ENCODE measurements at places on chromosomes 1 and 21.

GRCh38 chr1:208078752-208079151 is 165.4 kb downstream of the PLXNA2 start:
- no peak for DNase-seq

GRCh38 chr1:6599141-6599975 is 3.3 kb downstream of the KLHL21 start:
- peak; percentile 50 for DNase-seq

GRCh38 chr1:28591708-28592320 is at the start of gene RAB42:
Gene RAB42 (plus strand): TSS chr1:28592265. CDS start chr1:28592512, 247 bp downstream.
- DNase-seq, result peak; percentile 23

DNA sequence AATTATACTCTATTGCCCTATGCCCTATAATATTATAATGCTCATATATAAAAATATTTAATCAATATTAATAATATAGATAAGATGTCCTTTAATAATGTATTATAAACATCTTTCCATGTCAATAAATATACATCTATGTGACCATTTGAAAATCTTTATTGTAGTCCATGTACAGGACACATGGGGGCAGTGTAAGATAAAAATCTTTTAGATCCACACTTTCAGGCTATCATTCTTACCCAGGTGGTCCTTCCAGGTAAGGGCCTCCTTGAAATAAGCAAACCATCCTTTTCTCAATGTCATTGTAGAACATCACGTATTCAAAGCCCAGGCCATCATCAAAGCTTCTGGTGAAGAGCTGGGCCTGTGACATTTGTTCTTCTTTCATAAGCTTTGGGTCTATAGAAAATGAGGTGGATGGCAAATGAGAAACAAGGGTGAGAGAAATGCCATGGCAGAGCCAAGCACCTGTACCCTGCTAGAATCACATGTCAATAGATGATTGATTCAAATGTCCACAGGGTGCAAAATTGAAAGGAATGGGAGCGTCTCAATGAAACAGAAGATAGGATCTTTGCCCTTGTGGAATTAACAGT is 20.2 kb downstream of the THEM4 start:
- no peak for DNase-seq

DNA sequence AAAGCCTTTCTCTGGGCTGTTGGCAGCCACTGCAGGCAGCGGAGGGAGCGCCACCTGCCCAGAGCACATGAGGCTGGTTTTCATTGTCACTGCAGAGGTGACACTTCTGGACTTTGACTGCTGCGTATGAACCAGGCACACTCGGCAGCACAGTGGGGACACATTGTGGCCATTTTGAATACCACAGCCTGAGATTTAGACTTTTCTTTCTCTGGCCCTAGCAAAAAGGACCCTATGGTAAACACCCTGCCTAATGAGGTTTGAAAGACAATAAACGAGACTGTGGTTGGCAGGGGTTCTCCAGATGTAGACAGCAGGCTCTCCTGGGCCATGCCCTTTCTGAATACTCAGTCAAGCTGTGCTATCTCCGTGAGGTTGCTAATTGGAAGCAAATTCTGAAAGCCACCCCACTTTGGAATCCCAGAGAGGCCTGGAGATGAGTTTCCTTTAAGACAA is 12.0 kb upstream of the KCNE2 start:
- DNase-seq, result peak; percentile 16

DNA sequence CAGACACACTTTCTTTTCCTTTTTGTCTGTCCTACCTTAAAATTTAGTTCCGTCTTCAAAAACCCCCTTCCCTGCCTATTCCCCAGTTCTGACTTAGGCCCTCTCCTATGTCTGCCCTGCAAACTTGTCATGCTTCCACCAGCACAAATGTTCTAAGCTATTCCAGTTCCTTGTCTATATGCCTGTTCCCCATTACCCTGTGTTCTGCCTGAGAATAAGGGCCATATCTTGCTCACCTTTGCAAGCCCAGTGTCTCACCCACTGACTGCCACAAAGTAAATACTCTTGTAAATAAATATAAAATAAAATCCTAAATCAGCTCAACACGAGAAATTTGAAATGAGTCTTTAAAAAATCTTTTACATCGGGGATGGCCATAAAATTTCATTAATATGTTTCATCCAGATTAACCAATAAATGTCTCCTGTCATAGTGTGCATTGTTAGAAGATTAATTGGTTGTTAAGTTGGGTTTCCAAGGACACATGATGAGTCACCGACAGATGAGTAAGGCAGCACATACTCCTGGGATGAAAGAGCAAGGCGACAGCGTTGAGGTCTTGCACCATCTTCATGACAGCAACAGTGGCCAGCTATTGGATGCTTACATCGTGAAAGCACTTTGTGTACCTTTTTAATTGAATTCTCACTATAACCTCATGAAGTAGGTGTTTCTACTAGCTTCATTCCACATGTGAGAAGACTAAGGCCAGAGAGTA is 92.6 kb upstream of the NGF start:
- peak; percentile 97 for DNase-seq

All from AG10803 (cell line).